ENCODE measurements at places on chromosomes 7 and 10. TPM values are rescaled to one million over a fixed set of nuclear protein-coding genes. Genes with fewer than 3 reads are reported as not detected.

GRCh38 chr7:43501870-43502269 is 81.0 kb upstream of the STK17A start:
- no peak for DNase-seq

DNA sequence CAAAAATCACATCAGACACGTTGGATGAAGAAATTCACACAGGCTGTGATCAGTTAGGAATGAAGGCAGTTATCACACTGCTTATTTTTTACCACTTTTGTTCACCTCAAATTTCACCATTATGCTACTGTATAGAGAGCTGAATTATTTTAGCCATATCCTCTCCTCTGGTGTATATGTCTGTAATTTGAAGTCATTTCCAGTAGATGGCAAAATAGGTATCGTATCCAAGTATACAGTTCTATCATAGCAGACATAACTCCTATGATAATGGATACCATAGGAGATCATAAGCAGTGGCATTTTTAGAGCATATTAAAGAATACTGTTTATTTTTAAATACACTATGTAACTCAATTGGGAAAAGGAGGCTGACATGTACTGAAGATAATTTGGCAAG is 909.7 kb downstream of the DNAJB9 start:
- DNase-seq: no peak

DNA sequence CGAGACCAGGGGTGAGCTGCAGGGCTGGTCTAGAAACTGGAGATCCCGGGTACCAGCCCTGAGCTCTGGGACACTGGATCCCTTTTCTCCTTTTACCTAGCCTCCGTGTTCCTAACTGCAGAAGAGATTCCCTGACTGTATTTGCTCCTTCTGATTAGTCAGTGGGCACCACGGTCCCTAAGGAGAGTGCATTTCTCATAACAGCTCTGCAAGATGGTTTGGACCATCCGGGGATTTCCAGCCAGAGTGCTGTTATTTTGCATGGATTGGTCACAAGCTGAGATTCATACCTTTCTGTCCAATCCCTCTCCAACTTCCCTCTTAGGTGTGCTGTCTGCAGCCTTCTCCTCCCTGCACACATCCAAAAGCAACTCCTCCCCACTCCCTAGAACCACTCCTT is 122.6 kb downstream of the MYL10 start:
- DNase-seq: no peak

DNA sequence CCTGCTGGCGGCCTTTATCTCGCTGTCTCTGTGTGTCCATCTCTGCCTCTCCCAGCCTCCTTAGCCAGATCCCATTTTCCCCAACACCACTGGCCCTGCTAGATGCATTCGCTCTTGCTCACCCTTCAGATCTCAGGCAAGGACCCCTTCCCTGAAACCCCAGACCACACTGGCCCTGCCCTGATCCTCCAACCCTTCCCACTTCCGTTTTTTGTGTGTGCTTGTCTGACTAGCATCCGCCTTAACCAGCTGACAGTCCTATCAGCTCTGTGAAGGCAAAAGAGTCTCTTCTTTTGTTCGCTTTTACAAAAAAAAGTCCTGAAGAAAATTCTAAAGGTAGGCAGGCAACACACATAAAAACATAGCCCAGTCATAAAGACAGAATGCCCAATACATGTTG is 28.7 kb downstream of the CHST15 start:
- DNase-seq: no peak

- DNase-seq: no peak
Measured at GRCh38 chr7:89308535-89308934, 513.0 kb upstream of the TEX47 start.

- DNase-seq: no peak
Measured at GRCh38 chr7:148699782-148700629, 1.3 kb downstream of the CUL1 start.

- DNase-seq: no peak
Measured at GRCh38 chr10:114166043-114166442, 8.0 kb downstream of the CCDC186 start.

GRCh38 chr10:128528781-128529180 is 402.6 kb upstream of the MKI67 start:
- DNase-seq: no peak

DNA sequence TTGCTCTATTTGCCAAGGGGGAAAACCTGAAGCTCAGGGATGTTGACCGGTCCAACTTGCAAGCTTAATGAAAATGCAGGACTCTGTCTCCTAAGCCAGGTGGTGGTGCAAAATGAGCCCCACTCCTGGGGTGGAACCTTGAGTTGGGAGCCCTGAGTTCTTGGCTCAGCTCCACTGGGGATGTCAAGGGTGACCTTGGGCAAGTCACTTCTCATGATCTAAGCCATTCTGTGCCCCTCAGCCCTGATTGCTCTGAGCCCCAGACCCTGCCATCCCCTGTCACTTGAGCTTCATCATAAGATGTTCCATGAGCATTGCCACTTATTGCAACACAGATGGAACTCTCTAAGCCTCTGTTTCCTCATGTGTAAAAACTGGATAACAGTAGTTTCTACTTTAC is 33.9 kb downstream of the MYL10 start:
- DNase-seq: no peak

- DNase-seq: no peak
Measured at GRCh38 chr10:42650374-42650773, 12.0 kb upstream of the ZNF33B start.

- DNase-seq: no peak
Measured at GRCh38 chr7:105309235-105310169, 79.2 kb downstream of the SRPK2 start.

Gene CUEDC2
- total RNA-seq: 151 TPM

Gene STOX1
- total RNA-seq: 1.8 TPM

Gene PPP2R2D
- total RNA-seq: 40.9 TPM

Gene GRID2IP
- not detected for total RNA-seq

Gene CFAP69
- total RNA-seq: 0.44 TPM

Gene SLC18A3
- not detected for total RNA-seq
